ENCODE measurements at places on chromosomes 13 and 19.
A peak's percentile ranks its signal among the peaks of the same experiment; 100 is the strongest.

DNA sequence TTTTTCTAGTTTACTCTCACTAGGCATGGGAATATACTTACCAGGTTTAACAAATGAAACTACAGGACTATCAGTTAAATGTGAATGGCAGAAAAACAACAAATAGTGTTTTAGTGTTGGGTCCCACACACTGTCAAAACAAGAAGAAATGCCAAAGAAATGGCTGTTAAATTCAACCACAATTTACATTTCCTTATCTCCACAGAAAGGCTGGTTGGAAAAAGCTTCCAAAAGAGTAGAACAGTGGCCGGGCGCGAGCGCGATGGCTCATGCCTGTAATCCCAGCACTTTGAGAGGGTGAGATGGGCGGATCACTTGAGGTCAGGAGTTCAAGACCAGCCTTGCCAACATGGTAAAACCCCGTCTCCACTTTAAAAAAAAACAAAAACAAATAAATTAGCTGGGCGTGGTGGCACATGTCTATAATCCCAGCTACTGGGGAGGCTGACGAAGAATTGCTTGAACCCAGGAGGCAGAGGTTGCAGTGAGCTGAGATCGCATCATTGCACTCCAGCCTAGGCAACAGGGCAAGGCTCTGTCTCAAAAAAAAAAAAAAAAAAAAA lies 66.5 kb downstream of the SERP2 start:
- DNase-seq: no peak

GRCh38 chr19:8489561-8490394 lies 12.7 kb downstream of the PRAM1 start:
- no peak for DNase-seq

- DNase-seq: no peak
These were observed 829 bp downstream of the KCNC3 start for GRCh38 chr19:50328224-50328872.

DNA sequence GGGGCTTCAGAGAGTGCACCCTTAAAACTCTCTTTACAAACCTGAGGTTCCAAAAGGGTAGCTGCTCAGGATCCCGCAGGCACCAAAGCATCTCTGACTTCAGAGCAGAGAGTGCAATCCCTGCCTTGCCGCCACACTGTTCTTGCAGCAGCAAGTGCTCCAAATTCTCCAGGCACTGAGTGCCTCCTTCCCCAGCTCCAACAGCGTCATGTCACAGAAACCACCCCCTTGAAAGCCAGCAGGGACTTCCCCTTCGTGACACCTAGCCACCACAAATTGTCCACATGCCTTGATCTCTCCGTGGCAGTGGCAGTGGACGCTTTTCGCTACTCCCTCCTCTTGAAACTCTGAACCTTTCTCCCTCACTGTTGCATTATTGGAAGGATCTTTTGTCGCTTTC lies 39.9 kb downstream of the MBNL2 start:
- no peak for DNase-seq

GRCh38 chr19:52785506-52785905 lies 1.1 kb downstream of the ZNF600 start:
- DNase-seq: no peak

- DNase-seq: no peak
These were observed 59.0 kb upstream of the MCF2L start for GRCh38 chr13:112910016-112910415.

DNA sequence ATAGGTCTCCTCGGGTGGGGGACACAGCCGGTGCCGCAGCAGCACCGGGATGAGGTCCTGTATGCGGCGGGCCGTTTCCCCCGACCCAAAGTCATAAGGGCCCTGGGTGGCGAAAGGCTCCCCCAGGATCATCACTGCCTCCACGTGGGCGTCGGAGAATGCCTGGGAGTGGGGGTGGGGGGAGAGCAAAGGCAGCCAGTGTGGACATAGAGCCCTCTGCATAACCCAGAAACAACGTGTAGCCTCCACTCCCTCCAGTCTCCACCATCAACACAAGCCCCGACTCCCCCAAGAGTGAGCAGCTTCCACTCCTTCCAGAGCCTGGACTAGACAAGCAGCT lies 1.7 kb upstream of the NUMBL start:
- no peak for DNase-seq

DNA sequence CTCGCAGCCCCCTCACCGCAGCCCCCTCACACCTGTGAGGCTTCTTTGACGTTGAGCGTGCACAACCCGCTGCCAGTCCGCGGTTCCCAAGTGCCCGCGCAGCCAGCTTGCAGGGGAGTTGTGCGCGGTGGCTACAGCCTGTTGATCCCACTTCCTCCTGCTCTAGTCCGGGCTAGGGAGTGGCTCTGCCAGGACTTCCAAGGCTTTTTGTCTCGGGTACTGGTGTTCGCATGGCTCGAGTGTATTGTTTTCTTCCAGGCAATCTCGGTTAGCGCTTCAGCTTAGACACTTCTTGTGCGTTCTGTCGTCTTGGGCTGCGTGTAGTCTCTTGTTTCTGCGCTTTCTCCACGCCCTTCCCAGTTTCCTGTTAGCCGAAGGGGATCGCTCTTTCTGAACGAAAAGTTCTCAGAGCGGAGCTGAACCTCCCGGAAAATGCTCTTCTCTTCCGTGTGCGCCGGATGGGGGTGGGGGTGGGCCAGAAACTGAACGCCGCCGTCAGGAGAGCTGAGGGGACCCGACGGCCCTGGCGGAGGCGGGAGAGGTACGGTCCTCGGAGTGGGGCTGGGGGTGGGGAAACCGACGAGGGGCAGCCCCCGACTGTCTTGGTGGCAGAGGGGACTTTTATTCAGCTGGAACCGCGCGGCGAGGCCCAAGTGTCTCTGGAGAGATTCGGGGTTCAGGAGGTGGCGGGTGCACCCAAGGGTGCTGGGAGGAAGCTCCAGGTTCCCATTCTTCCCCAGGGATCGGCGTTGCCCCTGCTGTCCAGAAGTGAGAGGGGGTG lies 697 bp upstream of the DGKH start:
- DNase-seq: peak; percentile 66

- no peak for DNase-seq
These were observed 1.6 kb downstream of the GRIN2D start for GRCh38 chr19:48395170-48395455.

DNA sequence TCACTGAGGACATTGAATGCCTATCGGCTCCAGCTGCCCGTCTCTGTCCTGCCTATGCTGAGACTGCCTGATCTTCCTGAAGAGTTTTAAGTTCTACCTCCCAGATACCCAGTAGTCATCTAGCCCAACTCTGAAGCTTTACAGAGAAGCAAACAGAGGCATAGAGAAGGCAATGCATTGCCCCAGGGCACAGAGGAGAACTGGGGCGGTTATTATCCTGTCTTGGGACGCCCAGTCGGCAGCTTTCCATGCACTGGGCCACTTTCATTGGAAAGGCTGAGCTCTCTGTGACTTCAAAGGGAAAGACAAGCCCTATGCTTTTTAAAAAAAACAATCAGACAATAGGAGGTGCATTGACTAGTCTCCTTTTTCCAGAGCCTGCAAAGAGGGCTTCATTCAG lies 71.6 kb downstream of the HSPH1 start:
- DNase-seq: no peak

- no peak for DNase-seq
These were observed 12.3 kb downstream of the ELSPBP1 start for GRCh38 chr19:48006762-48007161.

- no peak for DNase-seq
These were observed 89.5 kb downstream of the MAP4K1 start for GRCh38 chr19:38528213-38528755.

GRCh38 chr19:17528610-17529009 lies 17.2 kb downstream of the PGLS start:
- no peak for DNase-seq

DNA sequence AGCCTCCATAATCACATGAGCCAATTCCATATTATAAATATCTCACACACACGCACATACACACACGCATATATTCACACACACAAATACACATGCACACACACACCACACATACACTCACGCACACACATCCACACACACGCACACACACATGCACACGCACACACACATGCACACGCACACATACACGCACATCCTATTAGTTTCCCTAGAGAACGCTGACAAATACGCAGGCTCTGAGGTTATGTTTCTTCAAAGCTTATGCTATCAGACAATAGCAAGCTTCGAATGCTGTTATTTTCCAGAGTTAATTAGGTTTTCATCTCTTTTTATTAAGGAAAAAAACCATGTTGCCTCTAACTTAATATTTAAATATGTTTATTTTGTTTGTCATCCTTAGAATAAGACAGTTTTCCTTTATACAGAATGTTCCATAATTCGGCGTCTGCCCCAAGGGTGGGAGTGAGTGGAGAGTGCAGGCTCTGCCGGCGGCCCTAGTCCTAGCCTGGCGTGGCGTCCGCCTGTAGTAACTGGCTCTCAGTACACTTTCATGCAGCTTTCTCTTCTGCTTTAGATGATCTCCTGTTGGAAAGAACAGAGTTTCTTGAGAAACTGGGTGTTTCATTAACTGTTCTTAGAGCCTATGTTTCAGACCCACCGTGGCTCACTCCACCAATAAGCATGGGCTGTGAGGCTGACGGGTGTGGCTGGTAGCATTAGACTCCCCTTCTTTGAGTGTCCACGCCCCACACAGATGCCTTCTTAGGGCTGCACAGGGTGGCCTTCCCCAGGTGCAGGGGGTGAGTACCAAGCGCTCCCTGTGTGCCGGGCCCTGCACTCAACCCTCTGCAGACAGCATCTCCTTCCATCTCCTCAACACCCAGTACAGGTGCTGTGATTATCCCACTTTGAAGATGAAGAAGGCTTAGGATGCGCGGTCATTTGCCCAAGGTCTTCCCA lies 30.4 kb upstream of the ANKRD10 start:
- DNase-seq: no peak

- no peak for DNase-seq
These were observed 310.6 kb downstream of the FGF14 start for GRCh38 chr13:102091231-102091630.

DNA sequence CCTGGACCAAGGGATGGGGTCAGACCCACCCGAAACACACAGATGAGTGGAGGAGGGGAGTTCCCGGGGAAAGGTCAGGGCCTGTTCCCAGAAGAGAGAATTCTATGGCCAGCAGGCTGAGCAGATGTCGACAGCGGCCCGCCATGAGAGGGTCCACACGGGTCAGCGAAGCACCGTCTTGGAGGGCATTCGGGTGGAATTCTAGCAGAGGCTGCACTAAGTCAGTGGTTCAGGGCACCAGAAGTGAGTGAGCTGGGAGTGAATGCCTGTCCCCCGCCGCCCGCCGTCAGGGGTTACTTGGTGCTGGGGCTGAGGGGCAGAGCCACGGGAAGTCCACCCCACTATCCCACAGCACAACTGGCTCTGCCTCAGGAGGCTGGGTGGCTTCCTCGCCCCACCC lies 96.2 kb upstream of the VSTM2B start:
- no peak for DNase-seq

GRCh38 chr19:41421314-41421713 lies 5.9 kb downstream of the B3GNT8 start:
- DNase-seq: no peak

DNA sequence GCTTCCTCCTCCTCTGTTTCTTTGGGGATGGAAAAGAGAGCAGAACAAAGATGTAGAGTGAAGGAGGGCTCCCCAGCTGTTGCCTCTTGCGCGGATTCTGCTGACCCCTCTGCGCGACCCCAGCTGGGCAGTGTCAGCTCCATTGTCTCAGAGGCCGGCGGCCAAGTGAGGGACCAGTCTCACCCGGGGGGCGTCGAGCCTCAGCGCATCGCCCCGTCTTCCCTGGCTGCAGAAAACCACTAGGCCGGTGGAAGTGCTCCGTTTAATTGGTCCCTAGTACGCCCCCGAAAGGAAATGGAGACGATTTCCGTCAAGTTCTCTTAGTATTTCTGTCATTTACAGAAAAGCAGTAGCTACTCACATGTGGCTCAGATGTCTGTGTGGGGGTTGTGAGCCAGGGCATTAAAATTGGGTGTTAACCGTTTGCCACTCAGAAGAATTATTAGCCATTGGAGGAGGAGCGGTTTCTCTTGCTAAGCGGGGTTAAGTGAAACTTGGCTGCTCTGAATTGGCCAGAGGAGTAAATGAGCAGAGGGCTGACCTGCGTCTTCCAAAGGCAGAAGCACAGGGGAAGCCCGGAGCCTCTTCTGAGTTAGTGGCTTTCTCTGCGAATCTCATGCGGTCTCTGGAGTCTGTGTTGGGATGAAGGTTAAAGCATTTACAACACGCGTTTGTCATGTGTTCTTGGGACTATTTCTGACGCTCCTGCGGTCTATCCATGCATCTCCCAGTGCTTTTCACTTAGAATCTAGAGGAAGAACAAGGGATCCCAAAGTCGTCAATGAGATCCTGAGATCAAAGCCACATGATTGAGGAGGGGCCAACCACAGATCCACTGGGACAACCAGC lies 132.8 kb upstream of the MYO16 start:
- DNase-seq: peak; percentile 37

- DNase-seq: peak; percentile 40
These were observed 5.7 kb downstream of the ERF start for GRCh38 chr19:42249149-42249750.

DNA sequence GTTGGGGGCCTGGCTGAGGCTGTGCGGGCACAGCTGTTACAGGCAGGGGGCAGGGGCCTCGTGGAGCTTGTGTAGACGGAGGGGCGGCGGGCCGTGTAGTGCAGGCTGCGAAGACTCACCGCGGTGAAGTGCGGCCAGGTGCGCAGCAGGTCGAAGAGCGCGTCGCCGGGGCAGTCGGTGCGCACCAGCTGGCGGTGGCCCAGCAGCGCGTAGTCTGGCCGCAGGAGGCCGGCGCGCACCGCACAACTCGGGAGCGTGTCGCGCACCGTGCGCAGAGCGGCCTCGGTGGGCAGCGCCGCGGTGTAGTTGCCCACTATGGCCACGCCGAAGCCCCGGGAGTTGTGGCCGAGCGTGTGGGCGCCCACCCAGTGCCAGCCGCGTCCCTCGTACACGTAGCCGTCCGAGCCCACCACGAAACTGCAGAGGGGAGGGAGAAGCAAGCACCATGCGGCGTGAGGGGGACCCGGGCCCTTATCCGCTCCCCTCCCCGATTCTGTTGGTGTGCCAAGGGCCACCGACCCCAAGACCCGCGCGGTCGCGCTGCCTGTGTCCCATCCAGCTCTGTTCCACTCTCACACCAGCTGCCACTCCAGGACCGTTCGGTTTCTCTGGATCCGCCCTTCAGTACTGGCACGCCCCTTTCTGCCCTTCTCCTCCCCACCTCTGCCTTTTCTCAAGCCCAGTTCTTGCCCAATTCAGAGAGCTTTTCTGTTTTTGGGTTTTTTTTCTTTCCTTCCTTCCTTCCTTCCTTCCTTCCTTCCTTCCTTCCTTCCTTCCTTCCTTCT lies 5.4 kb upstream of the RASAL3 start:
- no peak for DNase-seq

All from left hindlimb (tissue), 1 donor.